ENCODE measurements at places on chromosomes 6 and 20. TPM values are rescaled to one million over a fixed set of nuclear protein-coding genes. Genes with fewer than 3 reads are reported as not detected.

Gene ZNF184
- total RNA-seq, result 3.8 TPM

Gene GPSM3
- total RNA-seq, result 17.0 TPM

Gene NKAIN4
- not detected for total RNA-seq

Gene PRR18
- total RNA-seq, result not detected

Gene HFE
- 3.1 TPM for total RNA-seq

Gene TMEM63B
- 18.5 TPM for total RNA-seq

Gene PPIL6
- total RNA-seq, result not detected

Gene RUNX2
- not detected for total RNA-seq

Gene MAP7
- 0.25 TPM for total RNA-seq

Gene HELZ2
- 116 TPM for total RNA-seq

Gene BLOC1S5
- total RNA-seq, result 10.8 TPM

Gene EEF1A2
- total RNA-seq, result 0.40 TPM

Gene NKX2-2
- total RNA-seq, result not detected

Gene BPIFB2
- not detected for total RNA-seq

Gene OPRM1
- total RNA-seq, result not detected

Gene HEBP2
- total RNA-seq, result 75.0 TPM

Gene TCP11
- not detected for total RNA-seq

Gene MRPL14
- 78.3 TPM for total RNA-seq

Data from mammary microvascular endothelial cell (primary cell).